Progenitor cell of endocrine pancreas (in vitro differentiated cells): ENCODE measurements at places on chromosomes 12 and 14. TPM values are rescaled to one million over a fixed set of nuclear protein-coding genes. Genes with fewer than 3 reads are reported as not detected.

The SERPINA9 gene
- not detected in 2 replicates for total RNA-seq

The SLC25A29 gene
- 236 and 238 TPM in 2 replicates for total RNA-seq

The PYM1 gene
- total RNA-seq: 38.0 and 42.8 TPM in 2 replicates

The CCT2 gene
- total RNA-seq: 254 and 266 TPM in 2 replicates

The LBHD2 gene
- not detected in 2 replicates for total RNA-seq

The FOXN4 gene
- 0.33 and 0.34 TPM in 2 replicates for total RNA-seq

The PTCSC3 gene
- not detected in 2 replicates for total RNA-seq

The CRIP1 gene
- 5.1 TPM in 2 replicates for total RNA-seq

The C12orf60 gene
- 2.7 and 3.5 TPM in 2 replicates for total RNA-seq

The SLC38A2 gene
- total RNA-seq: 216 and 224 TPM in 2 replicates

The GRIP1 gene
- 40.4 and 41.3 TPM in 2 replicates for total RNA-seq

The GNPTAB gene
- 22.9 and 23.2 TPM in 2 replicates for total RNA-seq

The AQP6 gene
- 0.29 TPM in 1 of 2 replicates, not detected in the other for total RNA-seq

The DEPDC4 gene
- 3.9 and 4.3 TPM in 2 replicates for total RNA-seq

The BHLHE41 gene
- 0.46 and 0.78 TPM in 2 replicates for total RNA-seq

The DUSP16 gene
- total RNA-seq: 67.5 and 74.6 TPM in 2 replicates

The AVPR1A gene
- 0.16 TPM in 1 of 2 replicates, not detected in the other for total RNA-seq

The TC2N gene
- 36.6 and 38.5 TPM in 2 replicates for total RNA-seq

The EML5 gene
- 6.0 and 6.1 TPM in 2 replicates for total RNA-seq

The KIAA0586 gene
- 17.7 and 19.8 TPM in 2 replicates for total RNA-seq

The BIN2 gene
- total RNA-seq: not detected in 2 replicates

The ST8SIA1 gene
- 5.2 and 5.3 TPM in 2 replicates for total RNA-seq

The CPNE6 gene
- total RNA-seq: not detected in 2 replicates

The HVCN1 gene
- 4.2 and 5.0 TPM in 2 replicates for total RNA-seq

The CCDC175 gene
- total RNA-seq: 0.20 and 0.26 TPM in 2 replicates

The LMBR1L gene
- 142 and 143 TPM in 2 replicates for total RNA-seq

The SEL1L gene
- 68.3 and 72.2 TPM in 2 replicates for total RNA-seq

The LRFN5 gene
- total RNA-seq: 0.46 and 0.87 TPM in 2 replicates

The ACSS3 gene
- total RNA-seq: 15.9 and 20.9 TPM in 2 replicates
